AG04449 (cell line): ENCODE measurements at places on chromosomes 5 and 9.

DNA sequence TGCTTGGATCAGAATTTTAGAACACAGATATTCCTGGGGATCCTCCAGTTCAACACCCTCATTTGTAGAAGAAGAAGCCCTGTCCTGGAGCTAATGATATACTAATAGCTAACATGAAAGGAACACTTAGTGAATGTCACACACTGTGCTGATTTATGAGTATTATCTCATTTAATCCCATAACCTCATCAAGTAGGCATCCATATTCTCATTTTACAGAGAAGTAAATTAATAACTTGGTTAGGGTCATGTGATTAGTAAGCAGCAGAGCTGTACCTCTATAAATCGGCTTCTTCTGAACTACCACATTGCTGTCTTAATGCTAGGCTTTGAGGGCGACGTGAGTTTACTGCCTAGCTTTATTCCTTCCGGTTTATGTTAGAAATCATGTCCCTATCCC lies 6.0 kb downstream of the TTC23L start:
- DNase-seq = no peak

- no peak for DNase-seq
Observed at GRCh38 chr5:114658194-114658593, 296.3 kb downstream of the KCNN2 start.

- no peak for DNase-seq
Observed at GRCh38 chr5:72378639-72379289, 58.6 kb downstream of the PTCD2 start.

DNA sequence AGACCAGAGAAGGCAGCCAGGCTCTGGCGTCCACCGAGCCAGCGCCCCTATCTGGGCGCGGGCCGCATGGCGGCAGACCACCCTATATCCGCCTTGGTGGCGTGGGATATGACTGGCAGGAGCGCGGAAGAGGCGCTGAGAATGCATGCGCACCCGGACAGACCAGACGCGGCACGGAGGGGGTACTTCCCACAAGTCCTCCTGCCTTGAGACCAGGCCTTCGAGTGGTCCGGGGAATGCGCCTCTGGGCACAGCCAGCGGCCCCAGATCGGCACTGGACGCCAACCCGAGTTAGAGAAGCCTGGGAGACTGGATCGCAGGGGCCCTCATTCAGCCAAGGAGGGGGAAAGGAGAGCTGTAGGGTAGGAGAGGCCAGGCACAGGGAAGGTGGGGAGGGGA lies 2.5 kb upstream of the LMX1B start:
- no peak for DNase-seq

DNA sequence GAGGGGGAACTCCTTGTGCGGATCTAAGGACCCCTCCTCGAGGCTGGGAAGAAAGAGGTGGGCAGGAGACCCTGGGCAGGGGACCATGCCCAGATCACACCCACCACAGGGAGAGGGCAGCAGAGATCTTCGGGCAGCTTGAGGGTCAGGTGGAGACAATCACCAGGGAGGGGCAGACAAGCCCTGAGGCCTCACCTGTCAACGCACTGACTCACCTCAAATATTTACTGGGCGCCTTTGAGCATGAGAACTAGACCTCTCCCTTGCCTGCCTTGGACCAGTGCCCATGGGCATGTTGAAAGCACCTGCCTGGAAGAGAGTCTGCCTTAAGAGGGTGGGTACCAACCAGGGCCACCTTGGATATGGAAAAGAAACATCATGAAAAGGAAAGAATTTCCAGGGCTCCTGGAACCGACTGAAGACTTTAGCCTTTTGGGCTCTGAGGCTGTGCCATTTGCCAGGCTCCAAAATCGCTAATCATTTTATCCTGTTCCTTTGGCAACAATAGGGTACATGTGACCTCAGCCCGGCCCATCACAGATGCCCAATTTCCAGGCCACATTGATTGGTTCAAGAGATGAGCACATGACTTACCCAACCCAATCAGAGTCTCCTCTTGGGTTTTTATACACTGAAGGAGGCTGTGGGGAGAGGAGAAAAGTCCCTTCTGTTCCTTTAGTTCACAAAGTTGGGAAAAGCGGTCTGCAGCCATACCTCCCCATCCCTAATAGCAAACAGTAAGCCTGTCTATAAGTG lies 10.4 kb upstream of the SPINK4 start:
- no peak for DNase-seq

DNA sequence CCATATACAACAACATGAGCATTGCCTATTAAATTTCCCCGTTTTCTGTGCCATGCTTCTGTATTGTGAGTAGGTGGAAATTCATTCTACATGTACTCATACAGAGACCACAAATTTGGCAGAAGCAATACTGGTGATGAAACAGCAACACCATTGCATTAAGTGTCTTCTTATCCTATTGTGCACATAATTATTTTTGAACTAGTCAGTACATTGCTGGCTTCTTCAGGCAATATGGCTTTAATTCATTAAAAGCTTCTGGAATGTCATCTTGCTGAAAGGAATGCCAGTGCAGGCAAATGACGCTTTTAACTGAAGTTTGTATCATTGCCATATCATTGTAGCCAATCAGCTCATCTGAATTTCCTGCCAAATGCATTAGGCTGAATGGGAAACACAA lies 82.6 kb downstream of the KIAA1958 start:
- DNase-seq = peak; percentile 97

DNA sequence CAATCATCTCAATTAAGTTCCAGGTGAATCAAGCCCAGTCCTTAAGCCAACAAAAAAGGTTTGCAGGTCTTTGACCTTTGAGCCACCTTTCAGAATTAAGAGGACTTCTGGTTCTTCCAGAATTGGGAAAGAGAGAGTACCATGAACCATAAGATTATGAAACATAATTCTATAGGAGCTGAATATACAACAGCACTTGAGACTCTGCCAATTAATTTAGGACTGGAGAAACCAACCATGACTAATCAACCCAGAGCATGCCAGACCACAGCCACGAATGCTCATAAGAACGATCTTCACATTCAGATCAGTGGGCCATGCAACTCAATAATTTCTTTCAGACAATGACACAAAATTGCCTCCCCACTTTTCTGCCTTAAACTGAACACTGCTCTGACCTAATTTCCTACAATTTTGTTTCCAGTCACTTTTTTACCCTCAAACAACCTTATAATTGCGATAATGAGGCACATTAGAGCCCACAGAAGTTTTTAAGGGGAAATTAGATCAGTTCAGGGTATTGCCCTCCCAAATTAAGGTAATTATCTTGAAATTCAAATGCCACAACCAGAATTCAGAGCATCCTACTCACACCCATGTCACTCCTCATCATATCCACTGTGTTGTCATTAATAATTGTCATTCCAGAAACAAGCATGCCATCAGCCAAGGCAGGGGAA lies 213.4 kb downstream of the ATPSCKMT start:
- DNase-seq = peak; percentile 61

DNA sequence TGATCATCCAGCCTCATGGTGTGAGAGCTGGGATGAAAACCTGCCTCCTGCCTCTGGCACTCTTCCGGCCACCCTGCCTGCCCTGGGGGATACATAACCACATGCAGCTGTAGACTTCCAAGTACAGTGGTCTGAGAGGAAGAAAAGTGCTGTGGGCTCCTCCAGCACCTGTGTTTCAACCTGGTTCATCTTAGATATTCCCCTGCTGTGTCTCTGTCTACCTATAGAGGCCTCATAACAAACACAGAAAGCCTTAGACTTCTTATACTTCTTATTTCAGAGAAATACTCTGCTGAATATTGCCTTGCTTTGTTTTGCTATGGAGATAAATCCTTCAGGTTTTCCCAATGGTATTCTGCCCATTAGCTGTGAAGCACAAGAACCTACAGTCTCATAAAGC lies 19.6 kb upstream of the TNFAIP8 start:
- DNase-seq = no peak
